Erythroblast (primary cell): ENCODE measurements at places on chromosomes 2 and 18.

GRCh38 chr2:65198737-65199136, 28.9 kb upstream of the ACTR2 start:
- no peak for DNase-seq

DNA sequence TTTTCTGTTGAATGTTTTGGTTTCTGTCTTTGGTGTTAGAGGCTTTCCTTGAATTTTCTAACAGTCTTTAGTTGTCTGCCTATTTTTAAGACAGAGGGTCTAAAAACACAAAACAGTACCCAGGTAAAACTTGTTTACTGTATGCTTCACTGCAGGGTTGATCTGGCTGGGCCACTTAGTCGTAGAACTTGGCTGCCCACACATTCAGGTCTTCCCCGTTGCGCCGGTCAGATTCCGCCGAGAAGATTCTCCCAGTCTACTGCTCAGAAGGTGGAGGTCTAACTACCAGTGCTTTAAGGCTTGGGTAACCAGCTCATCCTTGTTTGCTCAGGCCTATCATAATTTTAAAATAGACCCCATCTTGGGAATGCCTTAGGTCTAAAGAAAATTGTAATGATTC, 24.6 kb upstream of the DNAH6 start:
- DNase-seq: no peak

DNA sequence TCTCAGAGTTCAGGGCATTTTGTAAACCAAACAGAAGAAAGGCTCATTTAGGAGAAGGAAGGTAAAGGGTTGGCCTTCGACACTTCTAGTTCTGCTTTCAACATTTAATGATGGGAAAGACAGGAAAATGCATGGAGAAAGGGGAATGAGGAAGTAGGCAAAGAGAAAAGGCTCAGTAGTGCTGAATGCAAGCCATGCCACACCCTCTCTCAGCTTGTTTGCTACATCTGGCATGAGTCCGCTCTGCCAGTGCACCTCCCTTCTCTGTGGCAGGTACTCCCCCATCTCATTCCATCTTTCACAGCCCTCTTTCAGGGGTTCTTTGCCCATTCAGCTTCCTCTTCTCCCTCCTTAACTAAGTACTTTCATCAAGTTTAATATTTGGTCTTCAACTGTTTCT, 120.9 kb upstream of the ITGB6 start:
- no peak for DNase-seq

DNA sequence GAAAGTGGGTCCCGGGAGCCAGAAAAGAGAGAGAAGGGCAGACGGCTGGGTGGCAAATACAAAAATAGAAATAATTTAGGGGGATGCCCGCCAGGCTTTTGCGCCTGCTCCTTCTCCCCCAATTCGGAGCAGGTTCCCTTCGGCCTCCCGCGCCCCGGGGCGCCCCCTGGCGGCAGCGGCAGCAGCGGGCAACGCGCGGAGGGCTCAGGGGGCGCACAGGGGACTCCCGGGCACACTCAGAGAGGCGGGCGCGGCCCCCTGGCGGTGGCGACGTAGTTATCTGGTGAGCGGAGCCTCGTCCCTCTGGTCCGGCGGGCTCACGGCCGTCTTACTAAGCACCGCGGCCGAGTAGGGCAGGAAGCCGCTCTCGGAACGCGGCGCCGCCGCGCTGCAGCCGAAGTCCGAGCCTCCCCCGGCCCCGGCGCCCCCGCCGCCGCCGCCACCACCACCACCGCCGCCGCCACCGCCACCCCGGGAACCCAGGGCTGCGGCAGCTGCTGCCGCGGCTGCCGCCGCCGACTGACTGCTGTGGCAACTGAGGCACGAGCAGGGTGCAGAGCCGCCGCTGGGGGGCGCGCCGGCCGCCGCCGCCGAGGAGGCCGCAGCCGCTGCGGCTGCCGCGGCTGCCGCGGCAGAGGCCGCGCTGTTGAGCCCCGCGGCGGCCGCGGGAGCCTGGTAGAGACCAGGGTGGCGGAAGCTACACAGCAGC, 3.8 kb downstream of the EVX2 start:
- peak; percentile 90 for DNase-seq

- DNase-seq: no peak
These were observed 319.1 kb downstream of the AGPS start for GRCh38 chr2:177711483-177712265.
